Psoas muscle (tissue), 8 donors: ENCODE measurements at places on chromosomes 5 and 9. TPM values are rescaled to one million over a fixed set of nuclear protein-coding genes. Genes with fewer than 3 reads are reported as not detected.

- no peak for DNase-seq
Observed at GRCh38 chr9:136881691-136882108, 4.6 kb upstream of the TRAF2 start.

DNA sequence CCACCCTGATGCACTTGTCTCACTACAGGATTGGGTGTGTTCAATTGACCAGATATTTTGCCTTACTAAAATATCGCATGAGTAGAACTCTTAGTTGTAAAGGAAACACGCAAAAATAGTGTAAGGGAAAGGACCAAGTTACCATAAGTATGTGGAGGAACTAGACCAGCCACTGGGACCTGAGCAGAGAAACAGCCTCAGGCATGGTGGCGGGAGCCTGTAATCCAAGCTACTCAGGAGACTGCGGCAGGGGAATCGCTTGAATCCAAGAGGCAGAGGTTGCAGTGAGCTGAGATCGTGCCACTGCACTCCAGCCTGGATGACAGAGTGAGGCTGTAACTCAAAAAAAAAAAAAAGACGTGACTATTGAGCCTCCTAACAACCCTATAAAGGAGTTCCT is 117.9 kb upstream of the SPATA31C2 start:
- no peak for DNase-seq

DNA sequence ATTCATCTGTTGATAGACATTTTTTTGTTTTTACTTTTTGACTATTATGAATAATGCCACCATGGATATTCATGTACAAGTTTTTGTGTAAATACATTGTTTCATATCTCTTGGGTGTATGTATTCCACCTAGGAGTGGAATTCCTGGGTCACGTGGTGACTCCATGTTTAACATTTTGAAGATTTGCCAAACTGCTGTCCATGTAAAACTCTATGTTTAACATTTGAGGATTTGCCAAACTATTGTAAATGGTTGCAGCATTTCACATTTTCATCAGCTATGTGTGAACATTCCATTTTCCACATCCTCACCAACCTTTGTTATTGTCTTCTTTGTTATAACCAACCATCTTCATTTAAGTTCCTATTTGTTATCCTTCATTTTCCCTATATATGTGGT is 12.2 kb downstream of the TMEFF1 start:
- no peak for DNase-seq

- no peak for DNase-seq
Observed at GRCh38 chr5:14595891-14596290, 14.3 kb downstream of the OTULINL start.

GRCh38 chr5:116673453-116673852 is 98.8 kb upstream of the SEMA6A start:
- no peak for DNase-seq

GRCh38 chr5:52560366-52560765 is 227.3 kb upstream of the ITGA1 start:
- DNase-seq = no peak

DNA sequence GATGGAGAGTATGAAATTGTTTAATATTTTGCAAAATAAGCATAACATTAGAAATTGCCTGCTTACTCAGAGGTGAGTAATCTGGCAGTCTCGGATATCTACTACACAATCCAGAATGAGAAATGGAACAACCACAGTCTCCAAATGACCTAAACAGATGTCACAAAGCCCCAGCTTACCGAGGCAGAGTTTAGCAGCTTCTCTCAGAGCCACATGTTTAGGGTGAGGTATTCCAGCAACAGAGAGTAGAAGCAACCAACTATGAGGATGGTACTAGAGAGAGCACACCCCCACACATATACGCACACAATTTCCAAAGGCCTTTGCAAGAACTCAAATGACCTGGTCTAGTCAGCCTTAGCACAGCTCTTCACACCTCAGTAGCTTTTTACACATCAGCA is 122.7 kb upstream of the LPAR1 start:
- DNase-seq = no peak

GRCh38 chr9:29659736-29660135 is 2086.5 kb upstream of the C9orf72 start:
- DNase-seq = no peak

DNA sequence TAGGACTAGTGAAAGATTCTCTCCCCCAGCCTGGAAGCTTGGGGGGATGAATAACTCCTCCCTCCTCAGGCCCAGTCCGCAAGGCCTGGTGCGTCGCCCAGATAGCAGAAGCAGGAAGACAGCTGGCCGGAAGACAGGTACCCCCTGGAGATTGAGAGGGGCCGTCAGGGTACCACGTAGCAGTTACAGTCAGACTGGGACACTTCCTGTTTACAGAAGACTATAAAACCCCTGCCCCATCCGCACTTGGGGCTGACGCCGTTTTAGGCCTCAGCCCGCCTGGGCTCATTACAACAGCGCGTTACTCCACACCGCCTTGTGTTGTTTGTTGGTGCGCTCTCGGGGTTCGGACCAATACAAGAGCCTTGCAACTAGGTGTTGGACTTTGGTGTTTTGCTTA is 15.4 kb downstream of the SEMA6A start:
- no peak for DNase-seq

DNA sequence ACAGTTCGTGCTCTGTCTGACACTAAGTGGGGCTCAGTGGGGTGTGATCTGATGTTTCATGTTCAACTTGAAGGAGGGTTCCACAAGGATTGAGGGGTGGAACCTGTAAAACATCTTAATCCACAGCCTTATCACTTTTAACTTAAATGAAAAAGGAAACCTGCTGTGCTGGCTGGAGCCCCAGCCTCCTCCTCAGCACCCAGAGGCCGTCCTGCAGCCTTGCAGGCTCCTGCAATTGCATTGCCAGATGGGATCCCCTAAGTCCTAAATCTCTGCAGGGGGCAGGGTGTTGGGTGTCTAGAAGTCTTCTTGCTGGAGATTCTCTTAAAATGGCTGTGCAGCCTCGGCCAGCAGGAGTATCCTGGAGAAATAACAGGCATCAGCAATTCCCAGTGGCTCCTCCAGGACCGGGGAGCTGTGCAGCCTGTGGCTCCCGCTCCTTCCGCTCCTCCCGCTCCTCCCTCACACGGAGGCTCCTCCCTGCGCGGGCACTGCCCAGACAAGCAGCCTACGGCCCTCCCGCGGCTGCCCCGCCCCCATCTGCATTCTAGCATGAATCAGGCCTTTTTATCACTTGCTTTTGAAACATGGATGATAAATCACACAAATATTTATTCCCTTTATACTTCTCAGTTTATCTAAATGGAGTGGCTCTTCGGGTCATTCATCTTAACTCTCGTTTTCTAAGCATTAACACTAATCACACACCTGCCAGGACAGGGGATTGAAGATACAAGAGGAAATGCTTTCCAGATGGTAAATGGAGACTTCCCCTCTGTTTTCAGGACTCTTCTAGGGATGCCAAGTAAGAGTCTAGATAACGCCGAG is 131.0 kb downstream of the ADAMTS16 start:
- peak; percentile 58 for DNase-seq

- DNase-seq = no peak
Observed at GRCh38 chr5:144390133-144390532, 219.5 kb downstream of the KCTD16 start.

DNA sequence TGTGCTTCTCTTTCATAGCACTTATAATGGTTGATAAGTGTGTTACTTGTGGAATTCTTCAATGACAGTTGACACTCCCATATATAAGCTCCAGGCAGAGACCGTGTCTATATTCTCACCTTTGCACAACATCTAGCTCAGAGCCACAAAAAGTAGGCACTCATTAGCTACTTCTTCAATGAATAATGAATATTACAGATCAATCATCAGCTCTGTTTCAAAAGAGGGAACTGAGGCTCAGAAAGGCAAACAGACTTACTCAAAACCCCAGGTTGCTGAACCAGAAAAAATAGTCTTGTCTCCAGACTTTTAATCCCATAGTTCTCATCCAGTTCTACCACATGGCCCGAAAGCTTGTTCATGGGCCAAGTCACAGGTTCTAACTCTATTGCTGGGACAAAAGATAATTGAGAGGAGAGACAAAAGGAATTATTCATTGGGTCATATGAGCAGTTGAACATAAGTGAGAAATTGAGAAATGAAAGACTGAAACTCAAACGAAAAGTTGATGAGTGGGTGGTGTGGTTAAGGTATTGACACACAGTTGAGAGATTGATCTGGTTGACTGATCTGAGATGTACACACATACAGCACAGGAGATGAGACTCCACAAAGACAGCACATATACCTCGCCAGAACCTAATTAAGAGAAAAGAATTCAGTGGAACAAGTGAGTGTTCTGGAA is 381.6 kb downstream of the EFNA5 start:
- DNase-seq = no peak

DNA sequence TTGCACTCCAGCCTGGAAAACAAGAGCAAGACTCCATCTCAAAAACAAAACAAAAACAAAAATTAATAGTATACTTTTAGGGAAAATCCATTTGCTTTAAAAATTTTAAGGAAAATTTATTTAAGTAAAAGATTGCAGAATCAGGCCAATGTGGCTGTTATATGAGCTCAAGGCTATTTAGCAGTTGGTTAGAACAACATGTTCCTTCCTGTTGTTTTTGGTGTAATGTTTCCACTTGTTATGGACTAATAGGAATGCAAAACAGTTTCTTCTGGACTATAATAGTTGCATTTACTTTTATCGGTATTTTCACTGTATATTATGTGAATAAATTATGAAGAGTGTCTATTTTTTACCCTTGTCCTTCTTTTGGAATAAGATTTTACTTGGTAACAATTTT is 3.0 kb upstream of the CDC42SE2 start:
- DNase-seq = no peak

DNA sequence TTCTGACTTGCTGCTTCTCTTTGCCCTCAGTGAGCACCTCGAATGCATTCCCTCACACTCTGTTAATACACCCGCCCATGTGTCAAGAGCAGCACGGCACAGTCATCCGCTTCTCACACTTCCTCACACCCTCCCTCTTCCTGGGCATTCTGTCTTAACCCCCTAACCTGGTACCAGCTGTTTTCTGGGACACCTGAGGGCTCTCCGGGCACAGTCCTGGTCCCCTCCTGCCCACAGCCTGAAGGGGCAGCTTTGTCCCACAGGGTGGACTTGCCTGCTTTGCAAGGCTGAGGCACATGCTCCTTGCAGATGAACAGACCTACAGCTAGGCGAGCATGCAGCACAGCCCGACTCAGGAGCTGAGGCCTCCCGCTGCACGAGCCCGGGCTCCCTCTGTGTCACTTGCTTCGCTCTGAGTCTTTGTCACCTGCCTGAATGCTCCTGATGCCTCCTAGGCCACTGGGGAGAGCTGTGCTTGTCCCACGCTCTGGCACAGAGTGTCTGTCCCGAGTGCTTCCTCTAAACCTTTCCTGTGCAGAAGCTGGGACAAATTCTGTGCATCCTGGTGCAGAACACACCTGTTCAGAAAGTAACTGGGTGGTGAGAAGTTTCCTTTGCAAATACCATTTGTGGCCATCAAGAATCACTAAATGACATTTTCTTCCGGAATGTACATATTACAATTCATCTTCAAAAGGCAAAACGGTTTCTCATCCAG is 47.8 kb downstream of the AHRR start:
- DNase-seq = no peak

DNA sequence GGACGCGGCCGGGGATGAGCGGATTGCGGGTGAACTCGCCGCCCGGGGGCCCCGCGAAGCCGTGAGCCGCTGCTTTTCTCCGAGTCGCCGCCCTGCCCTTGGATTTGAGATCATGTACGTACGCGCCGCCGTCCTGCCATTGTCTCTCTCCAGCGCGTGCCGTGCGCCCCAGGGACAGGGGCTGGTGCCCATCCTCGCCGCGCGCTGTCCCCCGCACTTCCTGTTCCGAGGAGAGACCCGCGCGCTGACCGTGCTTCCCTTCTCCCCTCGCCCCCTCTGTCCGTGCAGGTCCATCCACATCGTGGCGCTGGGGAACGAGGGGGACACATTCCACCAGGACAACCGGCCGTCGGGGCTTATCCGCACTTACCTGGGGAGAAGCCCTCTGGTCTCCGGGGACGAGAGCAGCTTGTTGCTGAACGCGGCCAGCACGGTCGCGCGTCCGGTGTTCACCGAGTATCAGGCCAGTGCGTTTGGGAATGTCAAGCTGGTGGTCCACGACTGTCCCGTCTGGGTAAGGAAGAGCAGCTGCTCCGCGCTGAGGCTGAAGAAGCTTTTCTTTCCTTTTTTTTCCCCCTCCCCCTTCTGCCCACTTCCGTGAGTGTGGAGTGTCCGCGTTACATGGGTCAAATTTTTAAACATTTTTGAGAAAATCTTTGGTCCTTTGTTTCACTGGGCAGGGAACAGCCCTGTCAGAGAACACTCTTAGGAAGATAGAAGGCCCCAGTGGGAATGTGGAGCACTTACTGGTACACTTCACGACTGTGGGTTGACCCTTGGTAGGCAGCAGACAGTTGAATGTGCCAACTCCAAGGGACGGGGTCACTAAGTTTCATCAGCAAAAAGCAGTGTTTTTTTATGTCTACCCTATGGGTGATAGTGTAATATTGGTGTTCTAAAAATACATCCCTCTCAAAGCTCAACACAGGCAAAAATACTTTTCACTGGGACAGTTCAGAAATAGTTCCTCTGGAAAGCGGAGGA is 727 bp downstream of the RHOBTB3 start:
- peak; percentile 56 for DNase-seq

DNA sequence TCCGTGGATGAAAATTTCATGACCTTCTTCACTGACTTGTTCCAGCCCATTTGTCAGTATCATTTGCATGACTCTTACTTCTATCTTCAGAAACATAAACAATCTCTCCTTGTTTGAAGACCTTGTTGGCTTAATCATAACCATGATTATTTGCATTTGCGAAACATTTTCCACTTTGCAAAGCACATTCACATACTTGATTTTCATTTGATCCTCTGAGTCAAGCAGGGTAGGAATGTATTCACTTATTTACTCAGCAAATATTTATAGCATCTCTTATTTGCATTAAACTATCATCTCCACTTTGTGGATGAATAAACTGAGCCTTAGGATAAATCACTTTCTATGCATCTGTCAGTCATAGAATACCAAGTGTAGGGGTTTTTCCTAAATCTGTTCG is 343.0 kb upstream of the SGCD start:
- DNase-seq = no peak

GRCh38 chr5:17763301-17763700 is 129.0 kb downstream of the TAF11L14 start:
- no peak for DNase-seq

DNA sequence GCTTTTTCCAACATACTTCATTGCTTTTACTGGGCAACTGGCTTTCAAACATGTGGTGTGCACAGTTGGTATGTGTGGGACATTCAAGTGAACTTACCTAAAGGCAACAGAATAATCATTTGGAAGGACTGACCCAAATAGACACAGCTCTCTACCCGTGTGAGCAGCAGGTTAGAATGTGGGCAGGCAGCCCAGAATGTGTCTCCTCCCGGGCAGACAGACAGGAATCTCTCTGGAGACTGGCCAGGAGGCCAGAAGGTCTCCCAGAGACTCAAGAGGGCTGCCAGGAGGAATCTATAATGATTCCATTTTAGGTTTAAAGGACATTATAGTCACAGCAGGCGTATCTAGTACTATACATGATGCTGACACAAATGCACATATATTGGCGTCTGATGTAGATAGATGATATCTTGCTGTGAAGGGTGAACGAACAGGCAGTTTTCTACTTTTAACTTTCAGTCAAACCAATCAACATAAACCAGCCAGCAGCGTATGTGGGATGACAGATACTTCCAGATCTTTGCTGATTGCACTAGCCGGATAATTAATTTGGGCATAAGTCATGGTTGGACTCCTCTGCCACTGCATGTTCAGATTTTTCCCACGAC is 297.4 kb upstream of the ZNF608 start:
- peak; percentile 34 for DNase-seq

- DNase-seq = no peak
Observed at GRCh38 chr5:103256178-103256577, 2.4 kb upstream of the MACIR start.

Gene KCNN2
- 0.57 TPM for polyA plus RNA-seq

Gene ZDHHC12
- 12.4 TPM for polyA plus RNA-seq

Gene SLC6A3
- polyA plus RNA-seq = 0.01 TPM

Gene RMND5B
- 43.5 TPM for polyA plus RNA-seq

Gene LCN9
- polyA plus RNA-seq = not detected
